ENCODE measurements at places on chromosomes 2 and 18.

DNA sequence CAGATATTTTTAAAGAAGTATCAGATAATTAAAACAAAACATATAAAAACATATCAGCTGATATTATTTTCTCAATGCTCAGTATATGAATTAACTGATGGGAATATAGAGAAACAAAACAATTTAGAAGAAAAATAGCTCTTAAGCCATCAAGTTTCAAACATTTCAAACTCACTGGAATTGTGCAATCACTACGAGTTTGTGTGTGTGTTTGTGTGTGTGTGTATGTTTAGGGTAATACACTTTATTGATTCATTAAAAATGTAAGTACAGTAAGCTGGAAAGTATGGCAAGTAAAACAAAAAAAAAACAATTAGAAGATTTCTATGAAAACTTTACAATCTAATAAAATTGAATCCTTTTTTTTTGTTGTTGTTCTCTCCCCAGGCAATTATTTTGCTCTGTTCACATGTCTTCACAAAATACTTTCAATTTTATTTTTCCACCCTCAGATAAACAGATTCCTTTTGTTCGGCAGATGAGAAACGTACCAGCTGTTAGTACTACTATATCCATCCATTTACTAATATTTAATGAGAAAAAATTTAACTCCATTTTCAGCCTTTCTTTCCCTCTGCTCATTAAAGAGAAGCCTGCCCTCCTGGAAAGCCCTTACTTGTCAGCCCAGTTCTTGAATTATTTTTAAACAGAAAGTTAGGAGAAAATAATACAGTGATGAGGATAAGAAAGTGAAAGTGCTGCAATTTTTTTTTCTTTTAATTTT is 87.6 kb downstream of the SLC8A1 start:
- no peak for DNase-seq

GRCh38 chr18:63286926-63287325 is 32.6 kb downstream of the BCL2 start:
- peak; percentile 37 for DNase-seq

DNA sequence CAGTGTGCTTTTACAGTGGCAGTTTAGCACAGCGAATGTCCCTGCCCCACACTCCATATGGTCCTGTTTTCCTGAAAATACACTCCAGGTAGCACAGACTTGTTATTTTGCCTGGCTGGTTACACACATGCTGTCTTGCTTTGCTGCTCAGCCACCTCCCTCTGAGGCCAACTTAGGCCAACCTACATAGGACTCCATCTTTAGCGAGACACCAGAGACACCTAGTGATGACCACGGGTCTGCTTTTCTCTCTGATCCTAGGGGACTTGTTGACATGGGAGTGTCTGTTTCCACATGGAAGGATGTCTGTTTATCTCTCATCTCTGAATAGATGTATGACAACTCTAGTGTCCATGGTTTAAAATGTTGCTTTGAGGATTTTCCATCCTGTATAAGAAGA is 43.3 kb downstream of the PLEKHB2 start:
- DNase-seq = no peak

DNA sequence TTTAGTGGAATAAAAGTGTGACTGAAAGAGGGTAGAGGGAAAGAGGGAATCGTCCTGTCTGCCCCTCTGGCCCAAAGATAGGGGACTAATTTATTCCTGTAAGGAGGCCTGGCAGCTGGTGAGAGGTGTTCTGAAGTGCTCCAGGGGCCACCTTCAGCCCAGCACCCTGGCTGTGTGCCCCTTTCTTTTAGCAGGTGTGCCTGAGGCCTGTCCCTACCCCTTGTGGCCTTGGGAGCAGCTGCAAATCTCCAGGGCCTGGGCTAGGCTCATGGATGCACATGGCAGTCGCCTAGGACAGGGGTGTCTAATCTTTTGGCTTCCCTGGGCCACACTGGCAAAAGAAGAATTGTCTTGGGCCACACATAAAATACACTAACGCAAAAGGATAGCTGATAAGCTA is 37.3 kb downstream of the FHOD3 start:
- no peak for DNase-seq

- no peak for DNase-seq
Measured at GRCh38 chr2:120673571-120674061, 62.1 kb upstream of the GLI2 start.

DNA sequence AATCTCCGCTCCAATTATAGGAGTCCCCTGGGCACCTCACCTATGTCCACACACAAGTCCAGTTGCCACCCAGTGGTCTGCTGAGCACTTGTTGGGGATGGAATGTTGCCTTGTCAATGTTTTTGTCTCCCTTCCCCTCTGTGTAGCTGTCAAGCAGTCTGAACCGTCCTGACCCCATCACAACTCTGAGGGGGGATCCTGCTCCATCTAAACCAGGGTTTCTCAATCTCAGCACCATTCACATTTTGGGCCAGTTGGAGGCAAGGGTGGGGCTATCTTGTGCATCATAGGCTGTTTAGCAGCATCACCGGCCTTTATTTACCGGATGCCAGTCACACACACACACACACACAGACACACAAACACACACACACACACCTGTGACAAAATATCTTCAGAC is 53.0 kb downstream of the CYP26B1 start:
- no peak for DNase-seq

DNA sequence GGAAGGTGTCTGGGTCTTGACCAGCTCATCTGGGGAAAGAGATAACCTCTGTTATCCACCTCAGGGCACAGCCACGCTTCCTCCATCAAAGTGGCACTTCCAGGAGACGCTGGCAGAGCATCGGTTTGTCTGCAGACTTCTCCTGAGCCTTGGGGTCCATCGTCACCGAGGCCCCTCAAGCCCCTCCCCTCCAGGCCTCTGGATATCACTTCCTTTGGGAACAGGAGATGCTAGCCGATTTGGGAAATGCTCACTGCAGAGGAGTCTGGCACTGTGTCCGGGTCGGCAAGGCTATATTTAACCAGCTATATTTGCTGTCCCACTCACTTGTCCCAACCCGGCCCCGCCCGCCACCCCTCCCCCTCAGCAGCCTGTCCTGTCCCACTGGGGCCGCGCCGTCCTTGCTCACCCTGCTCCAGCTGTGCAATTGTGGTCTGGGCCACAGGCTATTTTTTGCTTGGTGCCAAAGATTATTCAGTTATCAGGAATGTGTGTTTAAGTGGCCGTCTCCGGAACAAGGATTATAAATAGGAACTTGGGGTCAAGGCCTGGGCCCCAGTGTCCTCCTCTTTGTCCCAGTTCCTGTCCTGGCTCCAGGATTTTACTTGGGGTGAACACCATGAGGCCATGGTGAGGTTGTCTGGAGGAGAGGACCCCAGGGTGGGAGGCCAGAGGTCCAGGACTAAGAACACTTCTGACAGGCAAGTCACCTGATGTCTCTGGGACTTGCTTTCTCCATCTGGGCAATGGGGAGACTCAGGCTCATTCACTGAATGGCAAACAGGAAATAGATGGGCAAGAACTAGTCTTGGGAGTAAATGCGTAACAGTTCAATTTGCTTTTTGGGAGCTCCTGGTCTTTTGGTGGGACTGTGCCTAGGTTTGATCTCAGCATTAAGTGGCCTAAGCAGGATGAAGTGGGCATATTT is 263.6 kb downstream of the DYSF start:
- DNase-seq = no peak

DNA sequence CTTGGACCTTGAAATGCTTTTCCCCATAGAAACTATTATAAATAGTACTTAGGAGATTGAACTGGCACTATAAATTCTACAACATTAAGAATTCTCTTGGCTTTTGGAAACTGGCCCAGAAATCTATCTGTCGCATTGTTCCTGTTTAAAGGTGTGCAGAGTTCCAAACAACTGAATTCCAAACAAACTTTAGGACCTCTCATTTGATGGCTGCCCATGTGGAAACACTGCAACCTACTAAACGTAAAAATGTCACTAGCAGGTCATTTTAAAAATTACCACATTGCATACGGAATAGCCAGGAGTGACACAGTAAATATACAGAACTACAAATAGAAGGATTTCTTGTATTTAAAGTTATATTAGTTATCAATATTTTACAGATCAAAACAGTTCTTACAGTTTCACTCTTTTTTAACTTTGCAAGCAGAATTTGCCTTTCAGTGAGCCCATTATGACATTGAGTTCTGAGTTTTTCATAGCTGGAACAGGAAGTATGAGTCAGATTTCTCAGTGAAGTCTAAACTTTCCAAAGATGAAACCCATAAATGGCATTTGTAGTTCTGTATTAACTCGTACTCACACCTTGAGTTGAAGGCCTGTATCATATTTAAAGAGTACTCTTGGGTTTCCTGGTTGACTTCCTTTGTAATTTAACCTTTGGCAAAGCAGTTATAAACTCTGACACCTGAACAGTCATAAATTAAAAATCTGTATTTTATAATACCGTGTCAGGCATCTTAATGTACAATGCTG is 142.3 kb upstream of the BOD1L2 start:
- DNase-seq = no peak

DNA sequence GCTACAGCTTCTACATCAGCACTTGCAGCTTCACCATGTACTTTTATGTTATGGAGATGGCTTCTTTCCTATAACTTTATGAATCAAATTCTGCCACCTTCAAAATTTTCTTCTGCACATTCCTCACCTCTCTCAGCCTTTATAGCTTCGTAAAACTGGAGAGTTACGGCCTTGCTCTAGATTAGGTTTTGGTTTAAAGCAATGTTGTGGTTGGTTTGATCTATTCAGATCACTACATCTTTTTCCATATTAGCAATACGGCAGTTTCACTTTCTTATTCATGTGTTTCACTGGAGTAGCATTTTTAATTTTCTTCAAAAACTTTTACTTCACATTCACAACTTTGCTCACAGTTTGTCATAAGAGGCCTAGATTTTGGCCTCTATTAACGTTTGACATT is 242.9 kb upstream of the GYPC start:
- DNase-seq = no peak

DNA sequence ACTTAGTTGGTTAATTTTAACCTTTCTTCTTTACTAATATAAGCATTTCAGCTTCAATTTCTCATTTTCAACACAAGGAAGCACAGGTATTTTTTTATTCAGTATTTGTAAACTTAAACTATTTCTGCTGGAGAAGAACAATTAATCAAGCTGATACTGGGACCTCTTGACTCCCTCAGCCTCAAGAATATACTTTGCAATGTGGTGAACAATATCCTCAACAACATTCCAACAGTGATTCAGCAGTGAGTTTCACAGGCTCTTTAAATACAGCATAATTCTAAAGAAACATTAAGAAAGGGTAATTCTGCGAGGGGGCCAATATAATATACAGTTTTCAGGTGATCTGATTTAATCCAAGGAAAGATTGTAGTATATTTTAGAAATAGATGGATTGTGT is 10.0 kb downstream of the RAPGEF4 start:
- DNase-seq = no peak

GRCh38 chr2:36376319-36376765 is 20.8 kb downstream of the CRIM1 start:
- no peak for DNase-seq

GRCh38 chr18:47996091-47996541 is 65.7 kb upstream of the SMAD2 start:
- DNase-seq = no peak

- no peak for DNase-seq
Measured at GRCh38 chr2:177683661-177684069, 291.1 kb downstream of the AGPS start.

- DNase-seq = no peak
Measured at GRCh38 chr2:218023636-218024035, 20.8 kb upstream of the TNS1 start.

DNA sequence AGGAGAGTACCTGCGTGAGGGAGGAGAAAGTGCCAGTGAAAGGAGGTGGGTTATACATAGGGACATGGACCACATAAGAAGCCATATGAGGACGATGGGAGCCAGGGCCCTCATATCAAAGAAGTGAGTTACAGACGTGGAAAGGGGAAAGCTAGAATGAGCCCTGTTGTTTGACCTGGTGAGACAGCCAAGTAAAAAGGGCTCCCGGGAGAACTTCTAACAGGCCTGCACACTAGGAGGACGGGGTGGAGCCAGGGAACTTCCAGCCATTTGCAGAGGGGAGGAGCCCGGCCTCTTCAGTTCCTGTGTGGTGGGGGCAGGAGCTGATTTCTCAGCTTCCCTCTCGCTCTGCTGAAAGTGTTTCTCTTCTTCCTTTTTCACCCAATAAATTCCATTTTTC is 84.1 kb upstream of the SLC66A3 start:
- DNase-seq = no peak

GRCh38 chr2:207589143-207589542 is 36.1 kb downstream of the METTL21A start:
- DNase-seq = no peak

DNA sequence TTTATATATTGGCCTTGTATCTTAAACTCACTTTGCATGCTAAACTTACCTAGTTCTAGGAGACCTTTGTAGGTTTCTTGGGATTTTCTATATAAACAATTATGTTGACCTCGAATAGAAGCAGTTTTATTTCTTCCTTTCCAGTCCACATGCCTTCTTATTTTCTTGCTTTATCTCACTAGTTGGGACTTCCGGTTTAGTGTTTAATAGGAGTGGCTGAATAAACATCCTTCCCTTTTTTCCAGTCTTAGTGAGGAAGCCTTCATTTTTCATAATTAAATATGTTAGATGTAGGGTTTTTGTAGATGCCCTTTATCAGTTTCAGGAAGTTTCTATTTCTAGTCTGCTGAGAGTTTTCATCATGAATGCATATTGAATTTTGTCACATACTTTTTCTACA is 347.3 kb upstream of the HNRNPA3 start:
- DNase-seq = no peak

- peak; percentile 40 for DNase-seq
Measured at GRCh38 chr2:85978883-85979780, 90.3 kb upstream of the ST3GAL5 start.

DNA sequence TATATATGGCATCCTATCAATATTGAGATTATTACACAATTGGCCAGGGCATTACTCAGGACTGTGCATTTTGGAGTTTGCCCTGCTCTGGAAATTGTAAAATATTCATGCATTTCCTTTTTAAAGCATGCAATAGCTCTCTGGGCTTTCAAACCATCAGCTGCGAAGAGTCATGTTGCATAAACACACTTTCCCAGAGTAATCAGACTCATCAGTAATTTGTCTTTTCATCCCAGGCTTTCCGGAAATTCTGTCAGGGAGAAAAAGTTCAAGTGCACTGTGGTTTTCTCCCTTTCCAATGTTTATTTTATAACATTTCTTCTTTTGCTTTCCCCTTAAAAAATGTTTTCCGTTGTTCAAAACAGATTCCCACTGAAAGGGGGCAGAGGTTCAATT is 38.9 kb upstream of the FHL2 start:
- DNase-seq = no peak

GRCh38 chr2:10344105-10345066 is 41.7 kb downstream of the HPCAL1 start:
- DNase-seq = no peak

- no peak for DNase-seq
Measured at GRCh38 chr2:226793646-226794045, 6.0 kb downstream of the IRS1 start.

GRCh38 chr2:224442071-224442967 is 40.4 kb upstream of the FAM124B start:
- DNase-seq = peak; percentile 44

- no peak for DNase-seq
Measured at GRCh38 chr2:51258301-51258700, 226.4 kb upstream of the NRXN1 start.

DNA sequence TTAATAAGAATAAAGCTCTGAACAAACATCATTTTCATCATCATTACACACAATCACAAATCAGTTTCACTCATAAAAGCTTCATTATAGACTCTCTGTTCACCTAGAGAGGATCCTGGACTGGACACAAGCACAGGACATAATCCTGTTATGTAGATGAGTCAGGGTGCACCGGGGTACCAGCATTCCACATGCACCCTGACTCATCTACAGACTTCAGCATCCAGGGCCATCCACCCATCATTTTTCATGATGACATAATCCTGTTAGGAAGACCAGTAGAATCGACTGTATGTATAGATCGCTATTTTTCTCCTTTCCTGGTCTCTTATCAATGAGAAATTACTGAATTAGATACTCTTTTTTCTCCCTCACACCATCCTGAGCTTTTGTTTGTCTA is 73.7 kb upstream of the PIK3C3 start:
- DNase-seq = no peak
